Activated CD4-positive, alpha-beta T cell treated with anti-CD3 and anti-CD28 coated beads for 36 hours (primary cell): ENCODE measurements at places on chromosomes 1 and 21. TPM values are rescaled to one million over a fixed set of nuclear protein-coding genes. Genes with fewer than 3 reads are reported as not detected.

Gene F5
- 49.8 TPM for total RNA-seq

GRCh38 chr1:197173571-197174507, 27.4 kb upstream of the ASPM start:
- DNase-seq, result no peak

- no peak for DNase-seq
Measured at GRCh38 chr21:32101277-32101676, 177.6 kb downstream of the MIS18A start.

Gene LIN9
- 10.6 TPM for total RNA-seq

Gene CD164L2
- total RNA-seq, result not detected

Gene IGSF9
- total RNA-seq, result 0.07 TPM

Gene USH2A
- not detected for total RNA-seq

DNA sequence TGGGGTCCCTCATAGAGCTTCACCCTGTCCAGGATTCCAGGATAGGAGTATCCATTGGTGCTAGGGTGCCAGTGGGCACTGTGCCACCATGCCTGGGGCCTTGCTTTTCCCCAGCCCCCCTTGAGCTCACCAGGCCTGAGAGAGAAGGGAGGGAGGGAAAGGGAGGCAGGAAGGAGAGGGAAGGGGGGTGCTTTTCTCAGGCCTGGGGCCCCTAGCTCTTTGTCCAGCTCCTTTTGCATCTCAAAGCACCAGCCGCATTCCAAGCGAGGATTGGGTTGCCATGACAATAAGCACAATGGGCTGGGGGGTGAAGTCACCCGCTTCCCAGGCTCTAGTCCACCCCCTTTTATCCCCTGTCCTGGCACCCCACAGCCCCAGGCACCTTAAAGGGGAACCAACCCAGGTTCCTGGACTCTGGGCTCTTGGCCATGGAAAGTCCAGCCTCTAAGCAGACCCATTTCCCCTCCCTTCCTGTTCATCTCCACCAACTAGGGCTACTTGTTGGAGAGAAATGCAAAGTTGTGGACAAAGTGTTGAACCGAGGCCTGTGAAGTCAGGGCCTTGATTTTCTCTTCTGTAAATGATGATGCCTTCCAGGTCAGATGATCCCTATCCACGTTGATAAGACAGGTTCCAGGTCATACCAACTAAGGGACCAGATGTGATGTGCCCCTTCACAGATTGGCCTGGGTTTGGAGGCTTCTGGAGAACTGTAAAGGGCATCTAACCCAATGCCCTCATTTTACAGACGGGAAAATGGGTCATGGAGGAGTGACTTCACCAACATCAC, 11.4 kb downstream of the THBS3 start:
- no peak for DNase-seq

Gene GPR52
- 0.56 TPM for total RNA-seq

DNA sequence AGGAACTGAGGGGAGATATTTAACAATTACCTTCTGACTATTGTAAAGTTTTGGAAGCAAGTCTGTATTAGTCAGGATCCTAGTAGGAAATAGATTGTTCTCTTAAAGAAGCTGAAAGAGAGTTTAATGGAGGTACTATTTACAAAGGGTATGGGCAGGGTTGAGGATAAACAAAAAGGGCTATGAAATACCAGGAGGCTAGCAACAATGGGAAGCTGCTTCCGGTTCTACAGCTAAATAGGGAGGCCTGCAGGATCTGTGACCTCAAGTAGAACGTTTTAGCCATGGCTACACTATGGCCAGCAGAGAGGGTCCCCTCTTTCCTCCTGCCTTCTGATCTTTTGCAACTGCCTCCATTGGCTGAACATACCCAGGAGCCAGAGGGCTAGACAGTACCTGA, 117.7 kb downstream of the PDE4B start:
- no peak for DNase-seq

Gene OSCP1
- total RNA-seq, result 2.8 TPM

Gene CR1L
- not detected for total RNA-seq

Gene KLF17
- not detected for total RNA-seq

Gene SCNM1
- total RNA-seq, result 90.8 TPM

Gene FASLG
- 4.0 TPM for total RNA-seq

DNA sequence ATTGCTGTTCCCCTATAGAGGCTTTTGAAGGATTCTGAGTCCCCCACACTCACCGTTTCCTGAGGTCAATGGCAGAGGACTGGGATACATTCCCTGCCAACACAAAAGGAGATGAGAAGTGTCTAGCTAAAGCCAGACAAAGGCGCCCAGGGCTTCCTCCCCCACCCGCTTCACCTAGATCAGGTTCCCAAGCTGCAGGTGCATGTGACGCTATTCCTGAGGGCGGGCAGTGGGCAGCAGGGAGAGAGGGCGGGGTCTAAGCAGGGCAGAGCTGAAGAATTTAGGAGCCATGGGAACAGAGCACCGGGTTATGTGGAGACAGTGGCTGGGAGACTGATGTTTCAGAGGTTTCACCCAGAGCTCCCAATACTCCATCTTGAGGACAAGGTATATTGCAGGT, 6.0 kb upstream of the ARHGEF2 start:
- DNase-seq, result no peak

Gene FCRL1
- total RNA-seq, result not detected

GRCh38 chr1:47875036-47875435, 122.1 kb downstream of the TRABD2B start:
- no peak for DNase-seq

GRCh38 chr1:54413295-54413694, 7.1 kb upstream of the SSBP3 start:
- peak; percentile 60 for DNase-seq

DNA sequence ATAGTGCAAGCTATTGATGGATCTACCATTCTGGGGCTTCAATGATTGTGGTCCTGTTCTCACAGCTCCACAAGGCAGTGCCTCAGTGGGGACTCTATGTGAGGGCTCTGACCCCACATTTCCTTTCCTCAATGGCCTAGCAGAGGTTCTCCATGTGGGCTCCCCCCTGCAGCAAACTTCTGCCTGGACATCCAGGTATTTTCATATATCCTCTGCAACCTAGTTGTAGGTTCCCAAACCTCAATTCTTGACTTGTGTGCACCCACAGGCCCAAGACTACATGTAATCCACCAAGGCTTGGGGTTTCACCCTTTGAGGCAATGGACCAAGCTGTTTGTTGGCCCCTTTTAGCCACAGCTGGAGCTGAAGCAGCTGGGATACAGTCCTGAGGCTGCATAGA, 35.9 kb upstream of the CFHR3 start:
- DNase-seq, result no peak

Gene LCE2A
- not detected for total RNA-seq

Gene ST6GALNAC5
- not detected for total RNA-seq

Gene RUNX3
- total RNA-seq, result 167 TPM

DNA sequence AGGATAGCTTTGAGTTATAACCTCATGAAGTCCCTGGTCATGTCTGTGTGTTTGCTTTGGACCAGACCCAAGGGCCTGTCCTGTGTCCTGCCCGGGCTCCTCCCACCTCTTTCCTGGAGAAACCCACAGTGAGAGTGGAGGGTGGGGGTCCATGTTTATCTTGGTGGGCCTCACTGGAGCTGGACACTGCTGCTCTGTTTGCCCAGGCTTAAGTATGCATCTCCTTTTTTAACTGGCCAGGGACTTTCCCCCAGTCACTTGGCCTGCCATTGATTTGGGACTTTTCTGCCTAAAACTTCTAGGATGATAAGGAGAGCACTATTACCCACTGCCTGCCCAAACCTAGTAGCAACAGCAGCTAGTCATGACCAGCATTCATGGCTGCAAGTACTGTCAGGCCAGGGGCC, 49.8 kb downstream of the DDR2 start:
- no peak for DNase-seq

GRCh38 chr1:25430967-25431881, 527 bp downstream of the MACO1 start:
- no peak for DNase-seq

GRCh38 chr21:35342440-35342839, 293.3 kb upstream of the RUNX1 start:
- peak; percentile 55 for DNase-seq

Gene CTSS
- total RNA-seq, result 31.4 TPM

DNA sequence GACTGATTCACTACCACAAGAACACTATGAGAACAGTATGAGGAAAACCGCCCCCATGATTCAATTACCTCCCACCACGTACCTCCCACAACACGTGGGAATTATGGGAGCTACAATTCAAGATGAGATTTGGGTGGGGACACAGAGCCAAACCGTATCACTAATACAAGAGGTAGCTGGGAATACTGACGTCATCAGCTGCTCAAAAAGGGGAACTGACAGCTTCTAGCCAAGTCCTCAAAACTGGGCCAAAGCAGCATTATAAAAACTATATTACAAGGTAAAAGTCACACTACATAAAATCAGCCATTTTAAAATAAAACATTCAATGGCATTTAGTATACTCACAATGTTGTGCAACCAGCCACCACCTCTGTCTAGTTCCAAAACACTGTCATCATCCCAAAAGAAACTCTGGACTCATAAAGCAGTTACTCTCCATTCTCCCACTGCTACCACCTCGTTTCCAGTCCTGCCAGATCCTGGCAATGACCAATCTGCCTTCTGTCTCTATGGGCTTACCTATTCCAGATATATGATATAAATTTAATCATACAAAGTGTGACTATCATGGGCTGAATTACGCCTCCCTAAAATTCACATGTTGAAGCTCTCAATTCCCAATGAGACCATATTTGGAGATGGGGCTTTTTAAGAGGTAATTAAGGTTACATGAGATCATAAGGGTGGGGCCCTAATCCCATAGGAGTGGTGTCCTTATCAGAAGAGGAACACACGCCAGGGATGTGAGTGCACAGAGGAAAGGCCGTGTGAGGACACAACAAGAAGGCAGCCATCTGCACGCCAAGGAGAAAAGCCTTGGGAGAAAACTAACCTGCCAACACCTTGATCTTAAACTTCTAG, 192.1 kb downstream of the SETD4 start:
- no peak for DNase-seq

GRCh38 chr1:53025034-53025768, 36.8 kb upstream of the PODN start:
- no peak for DNase-seq

Gene CD52
- 216 TPM for total RNA-seq

DNA sequence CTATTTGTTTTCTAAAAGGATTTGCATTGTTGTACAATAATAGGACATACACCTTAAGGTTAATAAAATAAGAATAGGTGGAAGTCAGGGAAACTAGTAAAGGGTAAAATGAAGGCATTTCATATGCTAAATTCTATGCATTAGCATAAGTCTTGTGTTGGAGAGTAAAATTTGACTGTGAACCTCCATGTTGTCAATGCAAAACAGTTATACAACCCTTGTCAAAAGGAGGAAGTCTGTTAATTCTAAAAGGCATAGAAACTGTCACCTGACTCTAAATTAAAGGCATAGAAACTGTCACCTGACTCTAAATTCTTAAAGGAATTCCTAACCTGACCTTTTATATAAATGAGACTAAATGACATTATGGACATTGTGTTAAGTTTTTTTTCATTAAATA, 291.8 kb downstream of the OLFM3 start:
- DNase-seq, result no peak

DNA sequence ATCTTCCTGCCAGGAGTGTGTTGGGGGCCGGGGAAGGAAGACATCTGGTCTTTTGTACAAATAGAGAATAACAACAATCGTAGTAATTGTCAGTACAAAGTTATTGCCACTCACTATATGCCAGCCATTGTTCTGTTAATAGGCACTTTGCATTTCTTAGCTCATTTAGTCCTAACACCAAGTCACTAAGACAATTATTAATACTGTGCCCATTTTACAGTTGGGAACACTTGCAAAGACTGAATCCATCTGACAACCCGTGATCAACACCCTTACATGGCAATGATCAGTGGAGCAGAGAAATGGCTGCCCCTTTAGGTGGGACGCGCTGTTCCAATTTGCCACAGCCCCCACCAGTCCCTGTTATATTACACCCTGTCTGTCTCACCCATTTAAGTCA, 33.3 kb downstream of the FBXO2 start:
- no peak for DNase-seq

Gene LRRC3
- total RNA-seq, result 2.7 TPM

DNA sequence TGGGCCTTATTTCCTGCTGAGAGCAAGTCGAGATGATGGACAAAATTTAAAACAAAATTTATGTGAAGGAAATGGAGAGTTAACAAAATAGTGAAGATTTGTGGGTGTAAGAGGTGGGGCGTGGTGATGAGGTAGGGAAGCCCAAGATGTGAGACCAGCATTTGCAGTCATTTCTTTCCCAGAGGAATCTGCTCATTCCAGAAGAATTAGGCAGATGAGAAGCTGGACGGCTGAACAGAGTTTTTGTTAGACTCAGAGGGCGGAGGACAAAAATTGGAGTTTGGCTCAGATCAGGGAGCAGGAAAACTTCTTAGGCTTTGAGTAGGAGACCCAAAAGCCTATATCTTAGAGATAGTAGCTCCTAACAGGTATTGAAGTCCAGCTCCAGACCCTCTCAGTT, 65.3 kb downstream of the CAMTA1 start:
- no peak for DNase-seq

DNA sequence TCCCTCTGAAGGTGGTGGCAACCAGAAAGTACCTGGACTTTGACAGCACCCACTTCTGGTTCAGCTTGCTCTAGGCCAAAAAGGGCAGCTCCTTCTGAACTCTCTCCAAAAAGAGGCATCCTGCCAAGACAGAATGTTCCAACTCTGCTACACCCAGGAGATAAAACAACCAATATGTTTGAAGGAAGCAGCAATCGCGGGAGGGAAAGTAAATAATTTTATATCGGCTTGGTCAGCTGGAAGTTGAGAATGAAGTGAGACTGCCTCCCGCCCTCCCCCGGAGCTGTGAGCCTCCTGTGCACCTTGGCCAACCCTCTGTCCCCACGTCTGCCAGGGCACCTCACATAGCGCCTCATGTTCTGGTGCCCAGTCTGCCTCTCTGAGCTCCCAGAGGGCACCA, 130.3 kb upstream of the ATP1A1 start:
- DNase-seq, result no peak

- DNase-seq, result no peak
Measured at GRCh38 chr1:230906226-230906625, 37.9 kb upstream of the C1orf198 start.

GRCh38 chr1:58722967-58723366, 23.1 kb upstream of the MYSM1 start:
- no peak for DNase-seq

Gene FAM151A
- not detected for total RNA-seq

- no peak for DNase-seq
Measured at GRCh38 chr1:55179177-55179835, 35.9 kb downstream of the USP24 start.

Gene KIFAP3
- total RNA-seq, result 10.9 TPM

Gene CLEC20A
- total RNA-seq, result not detected

GRCh38 chr1:184222652-184223052, 164.2 kb upstream of the C1orf21 start:
- peak; percentile 62 for DNase-seq

Gene LYPD8
- total RNA-seq, result not detected

GRCh38 chr21:16216288-16216962, 486.6 kb downstream of the USP25 start:
- no peak for DNase-seq
